AML-193 (cell line): ENCODE measurements at places on chromosomes 11 and 22.
A peak's percentile ranks its signal among the peaks of the same experiment; 100 is the strongest.

- DNase-seq, result peak; percentile 87
Measured at GRCh38 chr11:126392633-126393013, 37.1 kb downstream of the ST3GAL4 start.

DNA sequence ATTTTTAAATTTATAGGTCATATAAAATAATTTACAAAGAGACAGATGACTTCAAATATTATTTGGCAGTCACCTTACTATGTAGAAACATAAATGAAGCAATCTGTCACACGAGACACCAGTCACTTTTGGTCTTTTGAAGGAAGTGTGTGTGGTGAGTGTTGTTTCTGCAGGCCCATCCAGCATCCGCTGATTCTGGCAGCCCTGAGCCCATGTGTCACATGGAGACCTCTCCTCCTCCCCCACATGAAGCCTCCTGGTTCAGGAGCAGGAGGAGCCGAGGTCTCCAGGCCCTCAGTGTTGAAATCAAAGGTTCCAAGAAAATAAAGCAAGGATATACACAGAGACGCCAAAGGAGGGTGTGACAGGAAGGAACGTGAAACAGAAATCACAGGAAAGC is 60.1 kb downstream of the ARFGAP3 start:
- no peak for DNase-seq

DNA sequence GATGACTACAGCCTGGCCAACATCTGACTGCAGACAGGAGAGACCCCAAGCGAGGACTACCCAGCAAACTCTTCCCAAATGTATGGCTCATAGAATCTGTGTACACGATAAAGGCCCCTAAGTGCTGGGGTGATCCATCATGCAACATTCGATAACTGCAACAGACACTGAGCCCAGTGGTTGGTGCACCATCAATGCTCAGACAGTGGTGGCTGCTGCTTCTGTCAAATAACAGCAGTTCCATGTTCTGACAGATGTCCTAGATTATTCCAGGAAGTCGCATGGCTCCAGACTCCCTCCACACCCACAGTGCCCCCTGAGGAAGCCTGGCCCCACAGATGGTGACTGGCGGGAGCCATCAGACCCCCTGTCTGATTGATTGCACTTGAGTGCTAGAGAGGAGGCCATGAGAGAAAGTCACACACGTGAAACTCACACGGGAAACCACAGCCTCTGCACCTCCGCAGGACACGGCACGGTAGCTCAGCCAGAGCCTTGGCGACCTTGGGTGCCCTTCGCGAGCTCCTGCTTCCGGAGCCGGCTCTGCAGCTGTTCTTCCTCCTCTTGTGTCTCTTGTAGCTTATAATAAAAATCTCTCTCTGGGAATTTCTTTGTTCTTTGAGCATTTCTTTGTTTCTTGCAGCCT is 1155.9 kb downstream of the TBC1D22A start:
- no peak for DNase-seq

GRCh38 chr22:50723991-50724390 is 14.0 kb upstream of the ACR start:
- DNase-seq, result no peak

- DNase-seq, result peak; percentile 48
Measured at GRCh38 chr22:50252082-50253045, 1.3 kb upstream of the HDAC10 start.

- no peak for DNase-seq
Measured at GRCh38 chr22:36330655-36331305, 57.0 kb downstream of the MYH9 start.

GRCh38 chr11:125215976-125216375 is 51.4 kb downstream of the PKNOX2 start:
- DNase-seq, result no peak

DNA sequence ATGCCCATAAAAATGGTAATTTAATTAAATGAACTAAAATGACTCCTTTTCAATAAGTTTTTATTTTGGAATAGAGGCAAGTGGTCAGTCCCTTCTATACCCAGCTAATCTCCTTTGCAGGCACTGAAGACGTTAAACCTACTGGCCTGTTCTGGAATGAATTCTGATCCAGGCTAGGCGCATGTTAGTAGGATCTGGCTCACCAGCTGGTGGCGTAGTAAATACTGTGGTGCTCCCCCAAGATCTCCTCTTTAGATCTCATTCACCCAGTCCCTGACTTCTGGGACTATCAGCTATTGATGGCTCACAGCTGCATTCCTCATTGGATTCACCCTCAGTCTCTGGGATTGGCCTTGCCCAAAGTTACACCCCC is 173.7 kb upstream of the DDI1 start:
- DNase-seq, result no peak

GRCh38 chr22:43921370-43921769 is 2.2 kb upstream of the PNPLA3 start:
- no peak for DNase-seq

DNA sequence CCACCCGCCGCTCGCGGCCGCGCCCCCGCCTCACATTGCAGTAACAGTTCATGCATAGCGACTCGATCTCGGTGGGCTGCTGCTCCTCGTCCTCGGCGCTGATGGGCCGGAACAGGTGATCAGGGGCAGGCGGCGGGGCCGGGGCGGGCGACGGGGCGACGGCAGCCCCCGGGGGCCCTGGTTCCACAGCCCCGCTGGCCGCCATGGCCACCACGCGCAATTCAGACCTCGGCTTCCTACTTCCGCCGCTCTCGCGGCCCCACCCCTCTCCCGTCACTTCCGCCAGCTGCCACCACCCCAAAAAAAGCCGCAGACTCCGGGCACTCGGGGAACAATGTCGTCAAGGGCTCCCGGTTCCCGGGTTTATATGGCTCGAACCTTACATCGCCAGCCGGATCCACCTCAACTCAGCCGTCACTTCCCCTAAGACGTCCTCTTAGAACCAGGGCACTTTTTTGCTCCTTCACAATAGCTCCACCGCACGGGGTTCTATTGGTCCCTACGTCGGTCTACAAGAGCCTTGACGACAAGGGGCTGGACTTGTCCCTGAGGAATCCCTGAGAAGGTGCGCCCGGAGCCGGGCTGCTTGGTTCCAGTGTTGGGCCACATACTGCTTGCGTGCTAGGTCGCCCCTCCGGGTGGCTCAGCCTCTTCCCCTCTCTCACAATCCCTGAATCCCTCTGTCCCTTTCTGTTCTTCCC is at the start of gene ZPR1:
Gene ZPR1, minus strand, starts transcription at position 238 of the 701 bp plus-strand sequence. Its CDS starts 33 bp downstream, at position 205.
- DNase-seq, result peak; percentile 66

GRCh38 chr11:108672113-108672512 is 7.2 kb downstream of the DDX10 start:
- DNase-seq, result no peak
